T-helper 17 cell (primary cell): ENCODE measurements at places on chromosomes 6 and 20. TPM values are rescaled to one million over a fixed set of nuclear protein-coding genes. Genes with fewer than 3 reads are reported as not detected.

TFAP2B gene
- not detected for total RNA-seq

KIAA1755 gene
- total RNA-seq = not detected

DNA sequence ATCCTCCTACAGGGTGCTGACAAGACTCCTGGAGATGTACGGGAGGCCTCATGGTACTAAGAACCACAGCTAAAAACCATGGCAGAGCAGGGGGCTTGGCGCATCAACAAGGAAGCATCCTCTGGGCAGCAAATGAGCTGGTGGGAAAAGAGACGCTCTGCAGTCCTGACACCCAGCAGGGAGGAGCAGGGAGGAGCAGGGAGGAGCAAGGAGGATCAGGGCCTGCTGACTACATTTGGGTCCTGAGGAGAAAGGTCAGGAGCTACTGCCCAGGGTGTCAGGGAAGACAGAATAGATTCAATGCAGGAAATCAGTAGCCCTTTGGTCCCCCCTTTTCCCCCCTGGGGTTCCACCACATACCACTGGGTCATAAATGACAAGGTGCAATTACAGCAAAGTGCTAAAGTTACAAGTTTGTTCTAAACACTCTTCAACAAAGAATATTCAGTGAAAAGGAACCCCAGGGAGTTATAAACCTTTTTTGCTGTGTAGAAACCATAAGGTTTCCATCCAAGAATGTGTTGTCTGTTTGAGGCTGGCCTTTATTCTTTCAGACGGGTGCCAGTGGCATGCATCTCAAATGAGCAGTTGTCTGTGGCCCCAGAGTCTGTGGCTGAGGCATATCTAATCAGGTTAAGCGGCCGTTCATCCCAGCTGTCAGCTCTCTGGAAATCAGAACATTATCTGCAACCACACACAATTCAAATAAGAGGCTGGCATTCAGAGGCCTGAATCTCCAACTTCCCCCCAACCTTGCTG is 325.0 kb downstream of the CDC5L start:
- no peak for DNase-seq

GRCh38 chr6:159716247-159717096 is 10.8 kb upstream of the WTAP start:
- no peak for DNase-seq

DNA sequence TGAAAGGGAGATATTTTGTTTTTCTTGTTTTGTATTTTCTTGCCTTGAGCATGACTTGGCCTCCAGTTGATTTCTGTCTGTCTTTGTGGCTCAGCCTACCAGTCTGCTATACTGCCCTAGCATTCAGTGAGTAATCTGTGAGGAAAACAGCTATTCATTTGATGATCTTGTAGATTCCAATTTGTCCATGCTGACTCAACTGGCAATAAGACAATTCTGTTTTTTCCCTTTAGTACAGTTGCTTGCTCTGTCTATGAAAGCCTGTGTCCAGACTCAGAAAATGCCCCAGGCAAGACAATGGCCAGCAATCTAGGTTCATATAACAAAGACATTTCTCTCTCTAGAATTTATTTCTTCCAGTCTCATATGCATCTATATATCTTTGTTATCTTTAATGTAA is 10.9 kb upstream of the SOX4 start:
- DNase-seq = no peak

- DNase-seq = no peak
Observed at GRCh38 chr6:9937031-9937763, 477.7 kb downstream of the TFAP2A start.

- DNase-seq = no peak
Observed at GRCh38 chr6:43895656-43896328, 125.8 kb downstream of the VEGFA start.

- no peak for DNase-seq
Observed at GRCh38 chr6:4522453-4522852, 253.8 kb upstream of the CDYL start.

DNA sequence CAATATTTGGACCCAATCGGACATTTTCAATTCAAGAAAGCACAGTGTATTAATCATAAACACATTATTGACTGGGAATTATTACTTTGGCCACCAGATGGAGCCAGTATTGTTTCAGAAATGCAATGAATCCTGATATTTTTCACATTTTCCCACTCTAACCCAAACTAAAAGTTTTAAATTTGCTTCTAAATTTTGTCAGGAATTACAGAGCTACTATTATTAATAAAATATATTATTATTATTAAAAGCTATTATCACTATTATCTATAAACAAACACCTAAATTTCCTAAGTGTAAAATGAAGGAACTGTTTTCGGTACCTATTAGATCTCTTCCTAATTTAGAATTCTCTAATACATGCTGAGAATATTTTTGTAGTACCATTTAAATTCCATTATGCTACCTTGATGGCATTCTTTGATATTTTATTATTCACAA is 245.3 kb downstream of the OGFRL1 start:
- no peak for DNase-seq
